ENCODE measurements at places on chromosomes 6 and 20.

- no peak for DNase-seq
Measured at GRCh38 chr6:110664933-110665332, 150.3 kb downstream of the CDK19 start.

- no peak for DNase-seq
Measured at GRCh38 chr6:108366236-108366635, 71.4 kb downstream of the AFG1L start.

DNA sequence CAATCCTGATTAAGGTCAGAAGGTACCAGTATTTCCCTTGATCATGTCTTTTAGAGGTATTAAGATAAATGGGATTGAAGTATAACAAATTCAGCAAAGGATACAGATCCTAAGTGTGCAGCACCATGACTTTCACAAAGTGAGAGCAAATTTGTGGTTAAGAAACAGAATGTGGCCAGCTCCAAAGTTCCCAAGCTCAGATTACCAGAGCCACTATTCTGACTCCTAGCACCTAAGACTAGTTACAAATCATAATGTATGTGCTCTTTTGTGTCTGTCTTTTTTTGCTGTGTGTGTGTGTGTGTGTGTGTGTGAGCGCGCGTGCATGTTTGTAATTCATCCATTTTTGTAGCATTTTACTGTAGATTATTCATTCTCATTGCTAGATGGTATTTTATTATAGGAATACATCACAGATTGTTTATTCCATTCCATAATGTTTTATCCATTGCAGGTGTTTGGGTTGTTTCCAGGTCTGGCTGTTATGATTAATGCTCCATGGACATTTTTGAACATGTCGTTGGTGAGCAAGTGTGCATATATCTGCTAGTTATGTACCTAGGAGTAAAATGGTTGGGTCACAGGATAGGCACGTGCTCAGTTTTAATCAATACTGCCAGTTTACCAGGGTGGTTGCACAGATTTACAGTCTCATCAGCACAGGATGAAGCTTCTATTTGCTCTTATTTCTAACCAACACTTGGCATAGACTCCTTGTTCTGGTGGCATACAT, 314.0 kb upstream of the JAG1 start:
- DNase-seq = no peak

DNA sequence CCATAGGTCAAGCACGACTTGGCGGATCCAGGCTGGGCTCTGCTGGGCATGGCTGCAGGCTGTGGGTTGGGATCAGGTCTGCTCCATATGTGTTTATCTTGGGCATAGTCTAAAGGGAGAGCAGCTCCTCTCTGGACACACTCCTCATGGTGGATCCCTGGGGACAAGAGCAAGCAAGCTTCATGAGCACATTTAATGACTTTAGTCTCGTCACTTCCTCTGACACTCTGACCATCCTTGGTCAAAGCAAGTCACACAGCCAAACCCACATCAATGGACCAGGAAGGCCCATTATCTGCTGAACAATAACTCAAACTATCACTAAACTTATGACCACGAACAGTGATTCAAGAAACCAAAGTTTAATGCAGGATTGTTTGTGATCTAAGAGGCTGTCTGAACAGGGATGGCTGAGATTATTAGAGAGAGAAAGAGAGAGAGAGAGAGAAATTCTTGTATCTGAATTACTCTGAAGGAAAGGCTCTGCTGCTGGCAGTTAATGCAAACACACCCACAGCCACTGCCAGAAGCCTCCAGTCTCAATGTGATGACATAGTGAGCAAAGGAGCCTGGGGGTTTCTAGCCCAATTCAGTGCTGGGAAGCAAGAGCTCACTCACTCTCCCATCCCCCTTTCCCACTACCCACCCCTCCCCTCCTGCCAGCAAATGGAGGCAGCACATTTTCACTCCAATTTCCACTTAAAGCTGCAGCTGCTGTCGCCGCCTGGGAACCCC, 490.2 kb upstream of the SULF2 start:
- DNase-seq = no peak

- no peak for DNase-seq
Measured at GRCh38 chr6:156560476-156560875, 216.7 kb upstream of the ARID1B start.
